ENCODE measurements at places on chromosomes 7 and 10.

GRCh38 chr10:78614267-78614666 is 454.5 kb upstream of the ZMIZ1 start:
- DNase-seq = no peak

- DNase-seq = no peak
These were observed 525.1 kb downstream of the KIF20B start for GRCh38 chr10:90226517-90226916.

- no peak for DNase-seq
These were observed 120.5 kb downstream of the GALNT11 start for GRCh38 chr7:152145853-152146466.

DNA sequence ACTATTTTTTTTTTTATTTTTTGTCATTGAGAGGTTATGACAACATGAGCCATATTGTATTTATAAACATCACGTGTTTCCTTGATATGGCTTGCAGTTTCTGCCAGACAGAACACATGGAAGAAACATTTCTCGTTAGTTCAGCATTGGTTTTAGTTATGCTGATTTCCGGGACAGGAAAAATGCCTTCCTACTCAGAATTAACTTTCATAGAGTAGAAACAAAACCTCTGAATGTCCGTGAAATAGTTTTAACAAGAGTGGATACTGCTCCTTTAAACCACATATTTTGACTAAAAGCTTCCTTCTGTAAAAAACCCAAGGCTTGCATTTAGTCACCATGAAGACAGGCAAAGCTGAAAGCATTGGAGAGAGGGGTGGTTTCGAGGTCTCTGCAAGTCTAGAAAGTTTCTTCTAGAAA is 240.4 kb downstream of the KIAA1217 start:
- DNase-seq = no peak

DNA sequence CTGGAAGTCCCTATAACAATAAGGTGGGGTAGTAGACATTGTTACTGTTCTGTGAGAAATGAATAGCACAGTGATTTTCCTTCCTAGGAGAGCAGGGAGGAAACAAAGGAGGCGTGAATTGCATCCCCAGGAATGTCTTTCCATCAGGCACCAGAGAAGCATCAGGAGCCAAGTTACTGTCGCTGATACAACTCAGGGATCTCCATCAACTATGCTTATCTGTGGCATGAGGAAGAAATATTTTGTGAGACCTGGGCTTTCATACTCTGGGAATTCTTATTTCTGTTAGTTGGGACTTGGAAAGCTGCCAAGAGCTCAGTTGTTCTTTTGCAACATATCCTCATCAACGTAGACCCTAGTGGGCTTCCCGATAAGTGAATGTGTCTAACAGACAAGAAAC is 622.3 kb downstream of the SUGCT start:
- no peak for DNase-seq

GRCh38 chr7:157976406-157976805 is 611.2 kb downstream of the PTPRN2 start:
- no peak for DNase-seq

DNA sequence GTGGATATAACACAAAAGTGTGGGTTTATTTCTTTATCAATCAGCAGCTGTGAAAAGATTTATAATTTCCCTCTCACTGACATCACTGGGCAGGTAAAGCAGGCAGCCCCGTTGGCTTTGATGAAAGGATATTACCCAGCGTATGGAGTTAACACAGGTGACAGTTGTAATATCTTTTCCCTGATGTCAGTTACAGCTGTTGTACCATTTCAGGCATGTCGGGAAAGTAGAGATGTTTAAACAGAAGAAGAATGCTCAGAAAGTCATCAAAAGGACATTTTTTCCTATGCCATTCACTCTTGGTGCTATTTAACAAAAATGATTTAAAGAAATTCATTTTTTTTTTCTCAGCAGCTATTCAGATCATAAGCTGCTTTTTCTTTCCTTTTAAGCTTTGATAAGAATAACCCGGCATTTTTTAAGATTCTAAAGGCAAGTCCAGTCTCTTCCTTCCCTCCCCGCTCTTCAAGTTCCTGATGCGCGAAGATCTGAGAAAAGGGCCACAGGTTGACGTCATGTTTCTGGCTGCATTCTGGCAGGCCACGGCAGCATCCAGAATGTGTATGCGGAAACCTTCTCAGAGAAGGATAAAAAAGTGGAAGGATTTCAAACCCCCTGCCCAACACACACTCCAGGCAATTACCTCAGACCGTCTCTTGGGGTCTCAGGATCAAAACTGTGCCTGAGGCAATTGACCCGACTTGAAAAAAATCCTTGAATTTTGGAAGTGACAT is 32.5 kb upstream of the ADAM12 start:
- no peak for DNase-seq

- no peak for DNase-seq
These were observed 35.6 kb downstream of the C10orf90 start for GRCh38 chr10:126634911-126635310.

GRCh38 chr7:155440018-155440410 is 17.9 kb upstream of the EN2 start:
- DNase-seq = no peak

- DNase-seq = no peak
These were observed 258.8 kb downstream of the CELF2 start for GRCh38 chr10:11276449-11276990.

DNA sequence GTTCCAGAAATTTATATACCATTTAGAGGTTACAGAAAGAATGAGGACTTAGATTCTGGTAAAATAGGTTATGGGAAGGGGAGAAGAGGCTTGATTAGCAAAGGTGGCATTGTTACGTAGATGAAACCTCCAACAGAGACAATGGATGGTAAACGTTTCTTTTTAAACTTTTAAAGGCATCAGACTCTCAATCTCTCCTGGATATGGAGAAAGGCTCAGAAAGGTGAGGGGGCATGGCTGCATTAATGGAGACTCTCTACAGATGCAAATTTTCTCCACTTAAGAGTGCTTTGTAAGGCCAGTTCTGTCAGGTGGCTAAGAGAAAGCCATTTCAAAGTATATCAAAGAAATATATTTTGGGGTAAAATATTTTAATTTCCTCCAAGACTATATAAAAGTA is 240.9 kb upstream of the PTER start:
- DNase-seq = no peak

GRCh38 chr10:92737484-92737883 is 47.7 kb downstream of the HHEX start:
- no peak for DNase-seq

DNA sequence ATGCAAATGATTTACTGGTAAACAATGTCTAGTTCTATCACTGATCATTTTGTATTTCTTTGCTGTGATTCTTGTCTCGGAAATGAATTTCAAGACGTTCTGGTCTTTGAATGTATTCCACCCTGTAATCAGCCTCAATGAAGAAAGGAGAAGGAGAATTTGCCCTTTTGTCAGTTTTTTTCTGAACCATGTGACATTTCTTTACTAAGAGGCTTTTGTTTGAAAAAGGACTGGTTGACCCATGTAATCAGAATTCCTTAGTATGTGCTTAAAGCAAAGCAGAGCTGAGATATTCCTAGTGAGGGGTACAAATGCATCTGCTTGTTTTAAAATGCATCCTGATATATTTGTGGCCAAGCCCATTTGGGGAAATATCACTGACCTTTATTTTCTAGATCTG is 581.6 kb downstream of the ETV1 start:
- no peak for DNase-seq

DNA sequence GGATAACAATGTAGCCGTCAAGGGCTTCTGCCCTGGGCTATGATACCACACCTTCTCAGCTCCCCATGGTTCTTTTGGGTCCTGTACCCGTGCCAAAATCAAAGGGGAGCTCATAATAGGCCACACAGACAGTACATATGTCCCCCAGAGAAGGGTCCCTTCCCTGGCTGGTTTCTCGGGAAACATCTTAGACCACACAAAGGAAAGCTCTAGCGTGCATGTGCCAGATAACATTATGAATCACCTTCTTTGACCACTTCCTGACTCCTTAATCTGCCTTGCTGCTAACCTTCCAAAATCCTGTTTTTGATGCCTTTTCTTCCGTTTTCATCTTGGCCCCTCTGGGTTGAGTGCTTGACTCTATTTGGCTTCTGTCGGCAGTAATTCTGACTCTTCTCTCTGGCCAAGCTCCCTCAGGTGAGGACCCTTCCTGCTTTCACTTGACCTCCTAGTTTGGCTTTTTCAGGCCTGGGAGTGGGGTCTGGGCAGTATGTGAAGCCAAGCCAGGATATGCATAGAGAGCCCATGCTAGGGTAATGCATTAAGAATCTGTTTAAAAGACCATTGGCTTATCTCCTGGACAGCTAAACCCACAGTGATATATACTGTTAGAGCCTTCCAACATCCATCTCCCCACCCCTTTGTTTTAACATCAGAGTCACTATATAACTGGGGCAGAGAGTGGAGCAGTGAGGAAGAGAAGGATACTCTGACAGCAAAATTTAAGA is 84.8 kb downstream of the ANLN start:
- DNase-seq = no peak

DNA sequence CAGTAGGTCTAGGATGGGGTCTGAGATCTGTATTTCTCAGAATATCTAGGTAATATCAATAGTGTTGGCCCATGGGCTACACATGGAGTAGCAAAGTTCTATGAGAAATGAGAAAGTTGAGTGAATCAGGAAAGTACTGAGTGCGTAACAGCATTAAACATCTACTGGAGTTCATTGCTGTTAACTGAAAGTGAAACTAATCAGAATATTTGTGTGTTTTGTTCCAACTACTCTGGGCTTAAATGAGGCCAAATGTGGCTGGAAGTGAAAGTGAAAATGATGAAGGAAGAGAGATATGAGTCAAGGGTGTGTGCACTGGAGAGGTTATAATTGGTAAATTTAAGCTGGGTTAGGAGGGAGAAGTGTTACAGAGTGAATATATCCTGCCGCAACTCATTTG is 46.5 kb downstream of the TMEM106B start:
- no peak for DNase-seq

- DNase-seq = peak; percentile 17
These were observed 4.4 kb downstream of the UNC5B start for GRCh38 chr10:71216751-71217265.

- DNase-seq = no peak
These were observed 6.2 kb downstream of the CUX1 start for GRCh38 chr7:101823596-101823995.

GRCh38 chr10:49622426-49623425 is 8.9 kb downstream of the CHAT start:
- DNase-seq = no peak

DNA sequence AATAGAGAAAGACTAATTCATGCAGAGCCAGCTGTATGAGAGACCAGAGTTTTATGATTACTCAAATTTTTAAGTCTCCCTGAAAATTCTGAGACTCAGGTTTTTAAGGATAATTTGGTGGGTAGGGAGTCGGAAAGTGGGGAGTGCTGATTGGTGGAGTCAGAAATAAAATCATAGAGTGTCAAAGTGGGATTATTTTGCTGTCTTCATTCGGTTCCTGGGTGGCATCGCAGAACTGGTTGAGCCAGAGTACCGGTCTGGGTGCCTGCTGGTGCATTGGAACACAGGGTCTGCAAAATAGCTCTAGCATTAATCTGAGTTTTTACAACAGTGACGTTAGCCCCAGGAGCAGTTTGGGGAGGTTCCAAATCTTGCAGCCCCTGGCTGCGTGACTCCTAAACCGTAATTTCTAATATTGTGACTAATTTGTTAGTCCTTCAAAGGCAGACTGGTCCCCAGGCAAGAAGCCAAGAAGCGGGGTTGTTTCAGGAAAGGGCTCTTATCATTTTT is 32.4 kb downstream of the GPRIN2 start:
- DNase-seq = peak; percentile 22

DNA sequence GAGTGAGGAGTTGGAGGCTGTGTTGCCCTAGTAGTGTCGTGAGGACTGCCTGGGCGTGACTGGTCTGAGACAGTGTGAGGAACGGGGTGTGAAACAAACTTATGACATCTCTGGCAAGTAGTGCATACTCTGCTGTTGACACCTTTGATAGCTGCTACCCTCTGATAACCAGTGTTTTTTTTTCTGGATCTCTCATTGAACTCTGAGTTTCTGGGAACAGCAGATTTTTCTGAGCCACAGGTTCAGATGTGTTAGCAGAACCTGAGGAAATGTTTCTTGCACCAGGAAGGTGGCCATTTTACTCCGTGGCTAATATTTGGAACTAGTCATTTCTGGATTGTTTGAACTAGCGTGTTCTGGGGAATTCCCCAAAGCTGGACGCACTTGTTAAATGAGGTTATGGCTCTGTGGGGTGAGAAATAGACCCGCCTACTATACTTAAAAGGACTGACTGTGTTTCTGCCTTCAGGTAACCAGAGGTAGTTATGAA is 52.9 kb downstream of the AUTS2 start:
- no peak for DNase-seq

- peak; percentile 74 for DNase-seq
These were observed 95.4 kb downstream of the ELMO1 start for GRCh38 chr7:37352974-37353948.

GRCh38 chr7:75531359-75531821 is 39.3 kb downstream of the SPDYE5 start:
- DNase-seq = no peak

DNA sequence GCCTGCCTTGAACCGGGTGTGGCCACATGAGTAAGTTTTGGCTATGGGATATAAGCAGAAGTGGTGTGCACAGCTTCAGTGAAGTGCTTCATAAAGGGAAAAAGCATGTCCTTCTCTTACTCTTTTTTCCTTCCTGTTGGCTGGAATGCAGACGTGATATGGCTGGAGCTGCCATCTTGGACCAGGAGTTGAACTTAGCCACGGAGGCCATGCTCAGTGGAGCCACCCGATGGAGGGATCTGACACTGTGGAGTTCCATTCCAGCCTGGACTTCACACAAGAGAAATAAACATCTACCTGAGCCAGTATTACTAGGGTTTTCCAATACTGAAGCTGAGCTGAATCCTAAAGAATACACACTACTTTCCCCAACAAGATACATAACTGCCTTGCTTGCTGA is 52.3 kb downstream of the CCDC3 start:
- DNase-seq = no peak

DNA sequence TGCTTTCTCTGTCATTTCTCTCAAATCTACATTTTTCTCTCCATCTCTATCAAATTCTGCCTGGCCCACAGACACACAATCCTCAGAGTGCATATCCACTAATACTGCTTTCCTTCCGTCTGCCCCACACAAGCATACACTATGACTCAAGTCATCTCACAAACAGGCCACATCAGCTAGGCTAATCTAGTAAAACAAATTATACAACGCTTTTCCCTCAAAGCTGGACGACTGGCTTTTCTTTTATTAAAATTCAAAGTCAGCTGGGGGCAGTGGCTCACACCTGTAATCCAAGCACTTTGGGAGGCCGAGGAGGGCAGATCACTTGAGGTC is 161.1 kb downstream of the FAM107B start:
- no peak for DNase-seq

GRCh38 chr10:127576740-127577161 is 27.6 kb downstream of the NPS start:
- DNase-seq = no peak

DNA sequence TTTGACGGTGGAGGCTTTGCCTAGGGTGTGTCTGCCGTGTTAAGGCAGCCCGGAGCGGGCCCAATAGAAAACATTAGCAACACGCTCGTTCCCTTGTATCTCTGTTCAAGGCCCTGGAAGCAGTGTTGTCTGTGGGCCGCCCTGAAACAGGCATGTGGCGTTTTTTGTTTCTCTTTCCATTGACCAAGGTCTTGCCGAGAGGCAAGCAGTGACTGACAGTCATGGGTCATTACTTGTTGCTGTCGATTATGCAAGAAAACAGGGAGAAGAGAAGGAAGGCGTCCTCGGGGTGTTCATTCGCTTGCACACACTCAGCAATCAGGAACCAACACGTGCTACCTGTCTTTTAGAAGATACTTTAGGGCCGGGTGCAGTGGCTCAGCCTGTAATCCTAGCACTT is 92.5 kb downstream of the EZH2 start:
- no peak for DNase-seq

GRCh38 chr7:69912846-69913245 is 314.6 kb downstream of the AUTS2 start:
- DNase-seq = no peak

GRCh38 chr10:80203835-80204676 is 1.3 kb downstream of the ANXA11 start:
- peak; percentile 52 for DNase-seq

Measured in activated T-cell treated with anti-CD3 and anti-CD28 coated beads, Interleukin-2, amount 50 U/mL, for 24 hours (primary cell).